ENCODE measurements at places on chromosomes 7 and 10.

- DNase-seq = no peak
These were observed 162.6 kb downstream of the MTERF1 start for GRCh38 chr7:91717681-91718470.

DNA sequence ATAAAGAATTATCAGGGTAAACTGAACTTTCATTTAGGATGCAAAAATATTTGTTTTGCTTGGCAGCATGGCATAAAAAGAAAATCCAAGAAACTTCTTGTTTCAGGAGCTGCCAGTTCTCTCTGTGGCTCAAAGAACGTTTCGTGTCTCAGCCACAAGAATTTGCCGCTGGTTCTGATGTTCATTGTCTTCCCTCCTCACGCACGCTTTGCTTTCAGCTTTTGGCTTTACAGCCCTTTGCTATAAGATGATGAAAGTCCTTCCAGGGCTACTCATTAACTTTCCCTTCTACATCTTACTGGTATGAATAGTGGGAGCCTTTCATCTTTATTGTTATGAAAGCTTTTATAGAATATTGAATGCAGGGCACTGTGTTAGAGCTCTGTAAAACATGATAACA, 124.7 kb downstream of the BICC1 start:
- DNase-seq = no peak

DNA sequence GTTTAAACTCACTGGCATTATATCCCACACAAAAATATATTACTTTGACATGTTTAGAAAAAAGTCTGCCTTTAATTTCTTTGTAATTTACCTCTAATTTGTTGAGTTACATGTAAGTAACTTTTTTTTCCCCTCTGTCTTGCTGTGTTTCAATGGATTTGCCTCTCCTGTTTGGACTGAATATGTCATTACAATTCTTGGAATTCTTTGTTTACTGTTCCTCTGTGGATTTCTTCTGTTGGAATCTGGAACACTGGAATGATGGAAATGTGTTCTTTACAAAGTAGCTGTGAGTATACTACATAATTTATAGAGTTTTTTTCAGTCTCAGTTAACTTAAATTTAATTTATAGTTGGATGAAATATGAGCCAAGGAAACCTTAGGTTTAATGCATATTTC, 30.4 kb downstream of the SEPTIN7 start:
- no peak for DNase-seq

DNA sequence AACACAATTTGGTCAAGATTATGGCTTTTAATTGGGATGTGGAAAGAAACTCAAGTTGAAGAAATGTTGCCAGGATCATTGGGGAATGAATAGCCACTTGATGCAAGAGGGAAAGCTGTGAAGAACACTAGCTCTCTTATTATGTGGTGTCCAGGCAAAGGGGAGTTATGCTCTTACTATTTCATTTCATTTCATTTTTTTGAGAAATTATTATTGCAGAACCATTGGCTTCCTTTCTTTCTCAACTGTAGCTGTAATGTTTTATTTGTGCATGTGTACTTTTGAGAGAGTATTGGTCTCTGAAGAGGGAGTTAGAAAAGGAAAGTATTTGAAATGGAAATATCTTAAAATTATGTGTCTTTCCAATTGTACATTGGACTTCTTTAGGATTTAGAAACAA, 312.6 kb upstream of the BMPER start:
- no peak for DNase-seq

GRCh38 chr7:70595755-70596597, 536.0 kb upstream of the GALNT17 start:
- peak; percentile 4 for DNase-seq

DNA sequence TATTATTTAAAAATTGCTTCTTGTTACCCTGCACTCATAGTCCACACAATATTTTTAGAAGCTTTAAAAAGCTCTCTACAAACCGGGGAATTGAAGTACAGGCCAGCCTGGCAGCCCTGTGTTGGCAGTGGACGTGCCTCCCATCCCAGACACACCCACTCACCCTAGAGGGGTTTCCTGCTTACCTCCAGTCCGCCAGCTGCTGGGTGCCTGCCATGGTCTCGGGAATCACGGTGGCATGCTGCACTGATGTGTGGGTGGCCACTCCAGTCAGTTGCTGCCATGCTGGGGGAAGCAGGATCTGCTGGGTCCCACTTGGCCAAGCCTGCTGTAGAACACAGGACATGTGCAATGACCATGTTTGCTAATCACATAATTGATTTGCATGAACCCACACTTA, 80.4 kb downstream of the CLEC2L start:
- DNase-seq = no peak

- no peak for DNase-seq
These were observed 25.7 kb downstream of the ZNF248 start for GRCh38 chr10:37831495-37832333.

DNA sequence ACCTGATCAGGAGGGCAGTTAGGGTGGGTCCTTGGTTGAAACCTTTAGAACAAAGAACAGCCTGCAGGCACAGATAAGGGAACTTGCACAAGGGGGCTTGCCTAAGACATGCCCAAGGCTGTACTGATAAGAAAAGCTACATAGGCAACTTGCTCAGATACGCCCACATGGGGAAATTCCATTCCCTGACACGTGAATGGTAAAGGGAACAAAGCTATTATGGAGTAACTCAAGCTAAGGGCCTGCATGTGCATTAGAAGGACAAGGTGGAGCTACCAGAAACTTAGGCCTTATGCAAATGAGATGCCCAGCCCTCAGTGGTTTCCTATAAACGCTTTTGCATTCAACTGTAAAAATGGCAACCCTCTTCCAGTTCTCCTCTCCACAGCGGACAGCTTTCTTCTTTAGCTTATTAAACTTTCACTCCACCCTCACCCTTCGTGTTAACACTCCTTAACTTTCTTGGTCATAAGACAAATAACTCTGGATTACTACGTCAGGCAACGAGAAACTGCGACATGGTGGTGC, 1192.1 kb upstream of the CELF2 start:
- DNase-seq = no peak

- DNase-seq = no peak
These were observed 76.0 kb downstream of the ATE1 start for GRCh38 chr10:121851786-121852185.

GRCh38 chr10:111209692-111210091, 132.9 kb downstream of the ADRA2A start:
- DNase-seq = no peak

DNA sequence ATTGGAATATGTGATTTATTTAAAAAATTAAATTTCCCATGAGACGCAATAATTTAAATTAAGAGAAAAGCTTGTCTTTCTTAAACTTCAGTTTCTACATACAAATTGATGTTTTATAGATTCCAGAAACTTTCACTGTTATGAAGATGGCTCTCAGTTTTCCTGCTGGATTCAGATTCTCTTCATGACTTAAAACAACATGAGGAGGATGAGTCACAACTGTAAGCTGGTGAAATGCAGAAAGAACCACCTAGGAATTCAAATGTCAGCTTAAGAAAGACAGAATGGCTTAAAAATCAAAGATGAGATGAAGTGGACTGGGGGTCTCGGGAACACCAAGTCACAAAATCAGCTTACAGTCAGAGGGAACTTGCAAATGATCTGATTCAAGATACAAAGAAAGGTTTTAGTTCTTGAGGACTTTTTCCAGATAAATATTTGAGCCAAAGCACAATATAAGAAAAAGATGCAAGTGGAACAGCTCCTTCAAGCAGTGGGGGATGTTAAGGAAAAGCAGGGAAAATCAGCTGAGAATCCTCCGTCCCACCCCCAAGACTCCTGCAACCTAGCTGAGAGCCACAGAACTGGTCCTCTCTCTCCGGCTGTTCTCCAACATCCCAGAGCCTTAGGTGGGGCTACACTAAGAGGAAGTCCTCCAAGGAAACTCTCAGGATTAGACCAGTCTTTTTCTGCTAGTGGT, 279.8 kb downstream of the KCNMA1 start:
- no peak for DNase-seq

GRCh38 chr10:3111621-3112163, 44.3 kb downstream of the PFKP start:
- no peak for DNase-seq

- DNase-seq = peak; percentile 19
These were observed 473 bp downstream of the ADCK2 start for GRCh38 chr7:140673063-140673773.

DNA sequence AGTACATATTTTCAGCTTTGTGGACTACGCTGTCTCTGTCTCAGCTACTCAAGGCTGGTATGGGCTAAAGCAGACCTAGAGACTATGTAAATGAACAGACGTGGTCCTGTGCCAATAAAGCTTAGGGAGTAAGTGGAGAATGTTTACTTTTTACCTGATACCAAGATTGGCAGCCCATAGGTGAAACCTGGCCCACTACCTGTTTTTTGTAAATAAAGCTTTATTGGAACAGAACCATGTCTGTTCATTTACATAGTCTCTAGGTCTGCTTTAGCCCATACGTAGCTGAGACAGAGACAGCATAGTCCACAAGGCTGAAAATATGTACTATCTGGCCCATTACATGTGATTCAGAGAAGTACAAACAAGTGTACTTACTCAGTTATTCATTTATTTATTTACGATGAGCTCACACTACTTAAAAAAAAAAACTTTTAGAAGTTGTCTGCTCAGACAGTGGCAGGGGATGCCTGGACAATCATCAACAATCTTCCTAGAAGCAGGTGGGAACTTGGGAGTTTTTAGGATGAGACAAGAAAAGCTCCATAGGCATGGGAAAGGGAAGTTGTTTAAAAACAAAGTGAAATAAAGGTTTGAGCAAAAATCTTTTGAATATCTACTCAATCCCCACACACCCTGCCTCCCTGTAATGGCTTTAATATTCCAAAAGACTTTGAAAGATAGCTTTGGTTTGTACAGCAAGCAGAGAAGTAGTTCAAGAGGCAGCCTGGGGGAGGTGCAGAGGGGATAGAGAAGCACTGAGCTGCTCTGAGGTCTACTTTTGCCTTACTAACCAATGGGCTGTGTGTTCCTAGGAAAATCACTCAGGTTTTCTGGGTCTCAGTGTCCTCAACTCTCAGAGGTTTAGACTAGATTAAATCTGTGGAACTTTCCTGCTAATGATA, 114.4 kb upstream of the AFAP1L2 start:
- no peak for DNase-seq

- no peak for DNase-seq
These were observed 586.6 kb downstream of the GALNT17 start for GRCh38 chr7:71718563-71718962.

- no peak for DNase-seq
These were observed 281.1 kb upstream of the BMPER start for GRCh38 chr7:33624215-33624614.

DNA sequence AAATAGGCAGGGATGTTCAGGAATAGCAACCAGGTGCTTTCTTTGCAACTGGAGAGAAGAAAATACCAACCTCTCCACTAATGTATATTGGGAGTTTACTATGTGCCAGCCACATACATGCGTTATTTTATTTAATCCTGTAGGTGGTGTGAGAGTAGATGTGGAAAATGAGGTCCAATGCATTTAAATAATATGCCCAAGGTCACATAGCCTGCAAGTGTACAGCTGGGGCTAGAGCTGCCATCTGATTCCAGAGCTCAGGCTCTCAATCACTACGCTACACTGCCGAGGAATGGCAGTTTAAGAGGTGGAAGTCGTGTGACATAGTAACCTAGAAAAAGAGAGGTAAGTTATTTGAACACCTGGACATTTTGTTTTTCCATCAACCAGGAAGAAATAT, 277.0 kb downstream of the EXOC4 start:
- DNase-seq = no peak

DNA sequence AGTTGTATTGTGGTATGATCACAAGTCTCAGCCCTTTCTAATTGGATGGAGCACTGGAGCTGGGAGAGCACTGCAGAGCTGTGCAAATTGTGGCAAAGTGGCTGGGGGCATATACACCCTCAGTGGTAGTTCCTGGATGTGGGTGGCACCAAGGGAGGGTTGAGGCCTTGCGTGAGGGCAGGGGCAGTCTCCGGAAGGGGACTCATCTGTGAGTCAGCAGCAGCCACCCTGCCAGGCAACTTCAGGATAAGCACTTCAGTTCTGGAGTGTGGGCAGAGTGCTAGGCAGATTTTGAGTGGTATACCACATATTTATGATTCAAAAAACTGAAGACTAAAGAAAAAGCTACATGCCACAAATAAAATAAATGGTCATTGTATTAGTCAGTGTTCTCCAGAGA, 210.5 kb downstream of the ETV1 start:
- no peak for DNase-seq

DNA sequence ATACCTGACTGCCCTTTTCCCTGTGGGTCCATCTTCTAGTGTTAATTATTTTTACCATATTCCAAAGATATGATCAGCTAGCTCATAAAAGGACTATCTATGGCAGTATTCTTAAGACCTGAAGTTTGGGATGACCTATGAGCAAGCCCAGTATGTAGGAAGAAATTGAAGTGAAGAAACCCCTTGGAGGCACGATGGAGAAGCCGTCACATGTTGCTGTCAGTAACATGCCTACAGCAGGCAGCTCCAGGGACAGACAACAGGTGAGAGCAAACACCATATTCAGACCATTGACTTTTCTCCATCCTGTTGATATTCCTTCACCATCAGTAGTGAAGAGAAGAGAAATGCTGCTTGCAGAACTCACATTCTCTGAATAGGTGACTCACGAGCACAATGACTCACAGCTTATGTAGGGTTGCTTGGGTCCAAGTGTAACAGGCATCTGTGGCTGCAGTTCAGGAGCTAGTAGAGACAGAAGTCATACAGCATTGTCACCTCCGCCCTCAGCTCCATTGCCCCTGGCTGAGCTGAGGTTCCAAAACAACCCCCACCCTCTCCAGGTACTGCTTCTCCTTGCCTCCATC, 8.4 kb upstream of the LYZL2 start:
- DNase-seq = no peak

- no peak for DNase-seq
These were observed 1.0 kb downstream of the SRGN start for GRCh38 chr10:69088801-69089501.

DNA sequence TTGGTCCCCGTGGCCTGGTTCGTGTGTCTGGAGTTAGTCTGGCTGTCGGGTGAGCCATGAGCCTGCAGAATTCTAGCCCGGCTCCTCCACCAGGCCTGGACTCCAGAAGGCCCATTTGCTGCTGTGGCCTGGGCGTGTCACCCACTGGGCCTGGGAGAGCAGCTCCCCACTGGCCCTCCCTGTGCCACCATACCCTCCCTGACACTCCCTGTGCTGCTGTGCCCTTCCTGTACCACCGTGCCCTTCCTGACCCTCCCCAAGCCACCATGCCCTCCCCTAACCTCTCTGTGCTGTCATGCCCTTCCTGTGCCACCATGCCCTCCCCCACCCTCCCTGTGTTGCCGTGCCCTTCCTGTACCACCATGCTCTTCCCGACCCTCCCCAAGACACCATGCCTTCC, 39.1 kb upstream of the DIP2C start:
- DNase-seq = no peak

DNA sequence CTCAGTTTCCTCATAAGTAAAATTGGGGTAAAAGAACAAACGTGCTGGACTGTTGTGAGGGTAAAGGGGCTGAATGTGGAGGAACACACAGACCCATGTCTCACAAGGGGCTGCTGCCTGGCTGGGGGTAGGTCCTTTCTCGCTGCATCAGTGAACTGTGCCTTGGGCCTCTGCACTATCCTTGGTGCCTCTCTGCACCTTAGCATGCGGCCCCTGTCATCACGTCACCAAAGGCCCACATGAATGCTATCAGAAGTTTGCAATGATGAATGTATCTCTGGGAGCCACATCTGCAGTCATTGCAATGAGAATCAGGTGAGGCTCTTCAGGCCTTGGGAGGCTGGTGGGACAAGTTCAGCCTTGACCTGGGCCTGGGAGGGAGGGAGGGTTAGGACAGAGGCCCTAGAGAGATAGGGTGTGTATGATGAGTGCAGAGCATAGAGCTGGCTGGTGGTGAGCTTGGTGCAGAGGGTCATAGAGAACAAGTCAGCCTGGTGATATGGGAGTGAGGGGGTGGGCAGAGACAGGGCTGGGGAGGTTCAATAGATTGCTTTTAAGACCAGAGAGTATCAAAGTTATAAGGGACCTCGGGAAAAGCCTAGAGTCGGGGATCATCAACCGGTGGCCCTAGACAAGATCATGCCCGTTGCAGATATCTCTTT, 308.4 kb downstream of the RPS24 start:
- DNase-seq = no peak

Measured in activated CD8-positive, alpha-beta memory T cell treated with anti-CD3 and anti-CD28 coated beads for 48 hours (primary cell).